ENCODE measurements at places on chromosomes 2 and 18.

DNA sequence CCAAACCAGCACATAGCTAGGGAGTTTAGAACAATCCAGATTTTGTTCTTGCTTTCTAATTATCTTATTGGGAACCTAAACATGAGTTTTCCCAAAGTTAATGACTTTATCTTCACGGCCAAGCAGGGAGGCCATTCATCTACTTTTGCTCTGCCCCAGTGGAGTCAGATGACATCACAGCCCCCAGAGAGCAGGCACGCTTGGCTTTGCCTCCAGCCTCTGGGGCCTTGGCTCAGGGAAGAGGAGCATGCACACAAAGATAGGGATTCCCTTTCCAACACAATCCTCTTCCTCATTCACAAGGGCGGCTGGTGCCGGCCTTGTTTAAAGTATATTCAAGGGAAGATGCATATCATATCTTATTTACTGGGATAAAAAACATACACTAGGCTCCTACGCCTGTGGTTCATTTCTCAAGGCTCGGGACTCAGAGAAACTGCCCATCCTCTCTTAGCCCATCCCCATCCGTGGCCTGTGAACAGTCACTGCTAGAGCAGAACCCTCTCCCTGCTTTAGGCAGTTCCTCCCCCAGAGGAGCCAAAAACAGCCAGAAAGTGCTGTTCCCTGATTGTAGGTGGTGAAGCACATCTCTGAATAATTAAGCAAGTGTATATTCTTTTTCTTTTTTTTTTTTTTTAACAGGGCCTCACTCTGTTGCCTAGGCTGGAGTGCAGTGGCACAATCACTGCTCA lies 21.2 kb downstream of the TGFA start:
- no peak for DNase-seq

- no peak for DNase-seq
Measured at GRCh38 chr2:172470958-172471922, 43.9 kb downstream of the ITGA6 start.

DNA sequence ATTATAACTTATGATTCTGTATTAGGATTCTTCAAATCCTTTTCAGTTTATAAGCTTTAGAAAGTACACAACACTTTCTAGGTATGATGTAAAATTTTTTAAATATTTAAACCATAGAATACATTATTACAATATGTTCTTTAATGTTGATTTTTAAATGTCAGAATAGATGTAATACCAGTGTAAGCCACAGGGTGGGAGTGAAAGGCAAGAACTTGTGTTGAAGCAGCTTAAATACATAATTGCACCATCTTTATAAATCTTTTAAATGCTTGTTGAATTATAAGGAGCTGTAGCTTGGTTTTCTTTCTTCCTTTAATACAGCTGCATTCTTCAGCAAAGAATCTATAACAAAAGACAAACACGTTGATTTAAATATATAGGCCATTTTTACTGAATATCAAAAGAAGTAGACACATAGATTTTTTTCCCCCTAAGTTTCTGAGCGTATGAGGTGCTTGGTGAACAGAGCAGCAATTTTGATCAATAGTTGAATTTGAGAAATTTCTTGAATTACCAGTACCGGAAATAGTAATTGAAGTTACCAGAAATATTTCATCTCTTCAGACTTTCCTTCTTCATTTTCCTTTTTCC lies 63.0 kb downstream of the TANK start:
- no peak for DNase-seq

DNA sequence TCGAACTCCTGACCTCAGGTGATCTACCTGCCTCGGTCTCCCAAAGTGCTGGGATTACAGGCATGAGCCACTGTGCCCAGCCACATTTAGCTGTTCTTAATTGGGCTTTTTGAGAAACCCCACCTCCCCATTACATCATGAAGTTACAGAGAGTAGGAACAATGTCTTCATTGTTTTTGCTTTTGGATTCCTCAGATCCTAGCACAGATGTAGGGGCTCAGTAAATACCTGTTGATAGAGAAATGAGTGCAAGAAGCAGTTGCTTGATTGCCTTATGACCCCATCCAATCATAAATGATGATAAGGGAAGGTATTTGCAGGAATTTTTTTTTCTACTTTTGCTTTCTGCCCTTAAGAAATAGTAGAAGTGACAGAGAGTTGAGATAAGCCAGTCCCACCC lies 25.4 kb downstream of the GREB1L start:
- no peak for DNase-seq

- no peak for DNase-seq
Measured at GRCh38 chr2:24971286-24971535, 544 bp downstream of the DNAJC27 start.

GRCh38 chr2:95278051-95278471 lies 3.8 kb downstream of the PROM2 start:
- DNase-seq = no peak

- no peak for DNase-seq
Measured at GRCh38 chr2:196413821-196414274, 225.7 kb upstream of the CCDC150 start.

All from left forelimb (tissue), 1 donor.